ENCODE measurements at places on chromosomes 5 and 9. TPM values are rescaled to one million over a fixed set of nuclear protein-coding genes. Genes with fewer than 3 reads are reported as not detected.

The PCDHGA12 gene
- total RNA-seq, result 8.4 TPM

The SLC26A2 gene
- 7.1 TPM for total RNA-seq

The ANKDD1B gene
- 0.15 TPM for total RNA-seq

The SLC23A1 gene
- total RNA-seq, result not detected

The ZNF782 gene
- total RNA-seq, result 2.2 TPM

The TEK gene
- 2.2 TPM for total RNA-seq

The SLC36A3 gene
- not detected for total RNA-seq

The GDA gene
- under 0.01 TPM for total RNA-seq

The RNF180 gene
- 1.2 TPM for total RNA-seq
